ENCODE measurements at places on chromosomes 5 and 9.

- no peak for DNase-seq
Observed at GRCh38 chr9:38162332-38163211, 93.5 kb upstream of the SHB start.

DNA sequence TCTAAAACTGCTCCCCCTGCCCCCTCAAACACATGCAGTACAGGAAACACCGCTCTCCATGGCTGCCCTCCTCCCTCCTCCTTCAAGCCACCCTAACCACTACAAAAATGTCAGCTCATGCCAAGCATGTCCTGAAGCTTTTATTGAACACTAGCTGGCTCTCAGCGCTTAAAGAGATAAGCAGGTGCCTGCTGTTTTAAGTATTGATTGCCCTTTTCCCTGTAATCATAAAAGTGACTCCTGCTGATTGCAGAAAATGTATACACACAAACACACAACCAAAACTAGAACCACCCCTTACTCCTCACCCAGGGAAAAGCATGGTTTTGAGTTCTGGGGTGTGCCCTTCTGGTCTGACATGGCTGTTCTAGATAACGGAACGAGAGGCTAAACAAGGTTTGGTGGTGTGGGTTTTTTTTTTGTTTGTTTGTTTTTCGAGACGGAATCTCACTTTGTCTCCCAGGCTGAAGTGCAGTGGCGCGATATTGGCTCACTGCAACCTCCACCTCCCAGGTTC lies 3.7 kb upstream of the UCK1 start:
- DNase-seq = no peak

- no peak for DNase-seq
Observed at GRCh38 chr9:136230365-136230764, 15.2 kb downstream of the QSOX2 start.

DNA sequence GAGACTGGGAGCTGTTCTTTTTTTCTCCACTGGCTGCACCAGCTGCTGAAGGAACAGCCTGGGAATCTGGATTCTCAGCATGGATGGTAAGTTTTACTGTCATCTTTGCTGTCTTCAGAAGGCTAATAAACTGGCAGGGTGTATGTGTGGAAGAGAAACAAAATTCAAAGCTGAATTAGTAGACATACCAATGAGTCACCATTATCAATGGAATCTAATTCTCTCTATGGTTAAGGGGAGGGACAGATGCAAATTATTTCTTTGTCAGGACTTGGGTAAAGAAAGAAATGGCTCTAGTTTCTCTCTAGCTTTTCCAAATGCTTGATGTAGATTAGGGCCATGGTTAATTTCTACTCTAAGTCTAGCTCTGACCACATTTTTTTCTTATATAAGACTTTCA lies 154.2 kb downstream of the MPDZ start:
- no peak for DNase-seq

- DNase-seq = no peak
Observed at GRCh38 chr9:104503440-104503839, 623 bp upstream of the OR13F1 start.

DNA sequence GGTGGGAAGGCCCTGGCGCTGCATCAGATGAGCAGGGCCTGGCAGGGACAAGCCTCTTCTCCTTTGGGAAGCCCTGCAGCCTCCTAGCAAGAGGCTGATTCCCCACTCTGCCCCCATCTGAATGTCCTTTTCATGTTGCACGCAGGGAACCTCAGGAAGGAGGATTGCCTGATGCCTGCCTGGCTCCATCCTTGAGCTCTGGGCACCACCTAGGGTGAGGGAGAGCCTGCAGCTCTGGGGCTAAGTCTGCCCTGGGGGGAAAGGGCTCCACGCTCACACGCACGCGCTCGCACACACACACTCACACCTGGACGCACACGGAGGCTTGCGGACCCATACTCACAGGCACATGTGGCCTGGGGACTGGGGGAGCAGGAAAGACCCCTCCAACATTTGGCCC lies 86.6 kb downstream of the LMX1B start:
- no peak for DNase-seq

- DNase-seq = no peak
Observed at GRCh38 chr5:97049175-97049574, 93.2 kb downstream of the LIX1 start.
